Dermis blood vessel endothelial cell (primary cell): ENCODE measurements at places on chromosomes 16 and 17. TPM values are rescaled to one million over a fixed set of nuclear protein-coding genes. Genes with fewer than 3 reads are reported as not detected.
A peak's percentile ranks its signal among the peaks of the same experiment; 100 is the strongest.

DNA sequence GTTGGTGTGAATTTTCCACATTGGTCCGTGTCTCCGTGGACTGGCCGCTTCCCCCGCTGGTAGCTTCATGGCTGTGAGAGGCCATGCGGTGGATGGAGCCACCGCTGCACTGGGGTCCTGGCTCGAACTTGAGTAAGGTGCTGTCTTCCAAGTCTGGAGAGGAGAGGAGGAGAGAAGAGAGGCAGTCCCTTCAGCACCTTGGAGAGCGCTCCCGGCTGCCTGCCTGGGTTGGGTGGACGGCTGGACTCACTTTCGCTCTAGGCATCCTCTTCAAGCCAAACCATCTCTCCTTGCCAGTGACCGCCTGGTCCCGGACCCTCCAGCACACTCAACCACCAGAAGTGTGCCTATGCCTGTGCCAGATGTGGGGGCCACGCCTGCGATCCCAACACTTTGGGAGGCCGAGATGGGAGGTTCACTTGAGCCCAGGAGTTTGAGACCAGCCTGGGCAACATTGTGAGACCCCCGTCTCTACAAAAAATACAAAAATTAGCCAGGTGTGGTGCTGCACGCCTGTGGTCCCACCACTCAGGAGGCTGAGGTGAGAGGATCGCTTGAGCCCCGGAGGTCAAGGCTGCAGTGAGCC lies 6.2 kb downstream of the JPH3 start:
- DNase-seq: peak; percentile 74

DNA sequence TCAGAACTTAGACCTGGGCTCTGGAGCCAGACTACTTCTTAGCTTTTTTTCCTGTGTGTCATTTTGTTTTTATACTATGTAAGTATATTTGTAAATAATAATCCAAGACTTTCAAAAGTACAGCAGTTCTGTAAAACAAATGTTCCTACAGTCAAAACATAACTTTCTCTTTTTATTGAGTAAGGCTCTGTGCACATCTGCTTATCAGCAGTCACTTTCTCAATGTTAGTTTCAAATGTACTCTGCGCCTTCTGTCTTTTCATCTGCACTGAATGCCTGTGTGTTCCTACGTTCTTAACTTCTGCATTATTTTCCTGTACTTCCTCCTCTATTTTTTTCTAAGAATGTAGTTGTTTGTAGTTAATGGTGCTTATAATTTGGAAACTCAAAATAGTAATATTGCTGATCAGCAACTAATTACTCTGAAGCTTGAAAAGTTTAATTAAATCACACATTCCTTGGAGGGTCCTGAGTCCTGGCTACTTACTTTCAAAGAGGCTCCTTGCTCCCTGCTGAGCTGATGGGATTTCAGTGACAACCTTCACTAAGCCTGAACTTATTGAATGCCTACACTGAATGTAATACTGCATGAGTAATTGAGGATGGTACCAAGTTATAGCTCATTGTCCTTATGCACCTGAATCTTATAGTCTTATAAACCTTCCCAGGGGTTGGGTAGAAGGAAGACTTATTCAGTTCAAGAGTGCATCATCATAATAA lies 329.9 kb downstream of the KCNJ2 start:
- DNase-seq: no peak

- DNase-seq: no peak
Measured at GRCh38 chr17:59355030-59355701, 23.7 kb downstream of the YPEL2 start.

The TRPV3 gene
- total RNA-seq: not detected in 2 replicates

DNA sequence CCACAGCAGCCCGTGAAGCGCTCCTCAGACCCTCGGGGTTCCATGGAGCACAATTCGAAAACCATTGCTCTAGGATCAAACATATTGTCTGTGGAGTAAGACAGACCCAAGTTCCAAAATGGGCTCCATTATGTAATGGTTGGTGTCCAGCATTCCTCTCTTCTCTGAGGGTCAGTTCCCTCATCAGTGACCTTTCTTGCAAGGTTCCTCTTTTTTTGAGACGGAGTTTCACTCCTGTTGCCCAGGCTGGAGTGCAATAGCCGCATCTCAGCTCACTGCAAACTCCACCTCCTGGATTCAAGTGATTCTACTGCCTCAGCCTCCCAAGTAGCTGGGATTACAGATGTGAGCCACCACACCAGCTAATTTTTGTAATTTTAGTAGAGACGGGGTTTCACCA lies 28.4 kb downstream of the PLXDC1 start:
- DNase-seq: no peak

The COL1A1 gene
- 4.2 and 12.6 TPM in 2 replicates for total RNA-seq

The RPS2 gene
- 1,669 and 1,784 TPM in 2 replicates for total RNA-seq

The VAT1L gene
- 0.37 and 1.4 TPM in 2 replicates for total RNA-seq

GRCh38 chr16:57235128-57236021 lies 9.7 kb upstream of the ARL2BP start:
- no peak for DNase-seq

The RMI2 gene
- 5.1 and 8.1 TPM in 2 replicates for total RNA-seq

- no peak for DNase-seq
Measured at GRCh38 chr17:30332057-30332542, 1.8 kb downstream of the TMIGD1 start.

DNA sequence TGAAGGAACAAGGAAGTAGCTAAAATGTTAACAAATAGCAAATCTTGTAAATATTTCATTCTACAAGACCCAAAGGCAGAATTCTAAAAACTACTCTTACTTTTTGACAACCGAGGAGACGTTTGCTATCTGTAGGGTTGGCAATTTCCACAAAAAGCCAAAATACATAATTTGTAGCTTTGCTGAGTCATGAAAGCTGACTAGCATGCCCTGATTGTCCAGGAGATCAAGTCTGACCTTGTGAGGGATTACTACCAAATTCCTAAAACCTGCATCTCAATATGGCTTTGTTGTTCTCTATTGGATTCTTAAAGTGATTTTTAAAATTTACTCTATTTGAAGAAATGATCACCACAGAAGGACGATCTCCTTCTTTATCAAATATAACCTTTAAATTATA lies 10.8 kb downstream of the DNAJA2 start:
- DNase-seq: no peak

DNA sequence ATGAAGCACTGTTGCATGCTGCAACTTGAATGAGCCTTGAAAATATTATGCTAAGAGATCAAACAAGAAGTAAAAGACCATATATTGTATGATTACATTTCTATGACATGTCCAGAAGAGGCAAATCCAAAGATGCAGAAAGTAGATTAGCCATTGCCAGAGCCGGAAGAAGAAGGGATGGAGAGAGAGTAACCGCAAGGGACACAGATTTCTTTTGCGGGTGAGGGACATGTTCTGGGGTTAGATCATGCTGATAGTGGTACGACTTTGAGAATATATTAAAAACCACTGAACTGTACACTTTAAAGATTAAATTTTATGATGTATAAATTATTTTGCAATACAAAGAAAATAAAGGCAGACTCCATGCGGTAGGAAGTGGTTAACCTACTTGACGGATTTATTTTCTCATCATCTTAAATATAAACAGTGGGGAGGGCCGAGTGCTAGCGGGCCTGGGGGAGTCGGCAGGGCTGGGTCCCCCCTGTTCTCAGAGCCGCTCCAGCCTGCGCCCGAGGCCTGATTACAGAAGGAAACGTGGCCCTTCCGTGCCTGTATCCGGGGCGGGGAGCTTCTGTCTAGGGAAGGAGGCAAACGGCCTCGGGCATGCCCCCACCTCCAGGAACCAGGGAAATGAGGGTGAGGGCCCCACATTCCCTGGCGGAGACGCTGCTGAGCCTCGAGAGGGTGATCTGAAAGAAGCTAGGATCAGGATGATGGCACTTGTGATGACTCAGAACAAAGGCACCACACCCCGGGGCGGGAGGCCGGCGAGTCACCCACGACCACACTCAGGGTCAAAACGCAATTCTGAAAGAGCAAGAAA lies 48.0 kb downstream of the SHCBP1 start:
- DNase-seq: no peak

- no peak for DNase-seq
Measured at GRCh38 chr17:37098910-37099664, 150.3 kb downstream of the AATF start.

The TBX21 gene
- not detected in 2 replicates for total RNA-seq

The MT1E gene
- 13.8 and 103 TPM in 2 replicates for total RNA-seq

DNA sequence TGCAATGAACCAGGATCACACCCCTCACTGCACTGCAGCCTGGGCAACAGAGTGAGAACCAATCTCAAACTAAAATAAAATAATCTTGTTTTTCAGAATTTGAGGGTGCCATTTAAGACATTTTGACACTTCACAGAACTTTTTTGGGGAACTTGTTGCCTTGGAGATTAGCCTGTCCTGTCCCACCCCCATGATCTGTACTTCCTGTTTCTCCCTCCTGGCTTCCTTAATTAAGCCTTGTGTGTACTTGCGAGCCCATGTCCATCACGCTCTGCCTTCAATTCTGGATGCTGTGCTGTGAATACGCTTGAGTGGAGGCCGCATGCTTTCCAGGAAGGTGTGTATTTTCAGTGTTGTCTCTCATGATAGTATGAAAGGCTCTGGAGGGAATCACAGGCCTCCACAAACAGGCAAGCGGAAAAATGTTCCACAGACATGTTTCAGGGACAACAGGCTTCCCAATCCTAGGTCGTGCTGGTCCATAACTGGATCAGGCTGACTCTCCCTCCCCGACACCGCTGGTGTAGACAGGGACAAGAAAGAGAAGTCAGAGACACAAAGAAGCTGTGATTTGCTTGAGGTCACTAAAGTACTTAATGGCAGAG lies 56.9 kb downstream of the NOS2 start:
- DNase-seq: no peak

The CA5A gene
- not detected in 2 replicates for total RNA-seq

DNA sequence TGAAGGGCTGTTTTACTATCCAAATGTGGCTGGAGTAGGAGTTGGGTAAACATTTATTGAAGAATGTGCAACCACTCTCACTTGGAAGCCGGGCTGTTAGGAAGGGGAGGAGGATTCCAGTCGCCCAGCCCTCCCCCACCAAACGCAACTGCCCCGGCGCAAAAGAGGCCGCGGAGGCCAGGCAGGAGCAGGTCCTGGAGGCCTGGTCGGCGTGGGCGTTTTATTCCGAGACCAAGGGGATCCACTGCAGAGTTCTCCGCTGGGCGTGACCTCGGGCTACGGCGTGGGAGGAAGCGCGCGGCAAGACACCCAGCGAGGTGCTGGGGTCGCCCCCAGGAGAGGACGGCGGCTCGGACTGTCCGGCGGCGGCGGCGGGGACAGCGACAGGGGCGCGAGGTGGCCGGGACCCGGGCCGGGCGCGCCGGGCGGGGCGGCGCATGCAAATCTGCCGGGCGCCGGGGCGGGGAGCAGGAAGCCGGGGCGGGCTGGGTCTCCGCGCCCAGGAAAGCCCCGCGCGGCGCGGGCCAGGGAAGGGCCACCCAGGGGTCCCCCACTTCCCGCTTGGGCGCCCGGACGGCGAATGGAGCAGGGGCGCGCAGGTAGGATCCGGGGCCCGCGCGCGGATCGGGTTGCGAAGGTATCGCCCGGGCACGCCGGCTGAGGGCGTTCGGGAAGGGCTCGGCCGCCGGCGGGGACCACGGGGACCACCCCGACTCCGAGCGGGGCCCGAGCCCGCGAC lies at the start of gene IL4R:
TSS of gene IL4R (plus strand) at position 553 of the 739 bp plus-strand sequence. CDS start 26,230 bp downstream, outside the sequence.
- peak; percentile 85 for DNase-seq

DNA sequence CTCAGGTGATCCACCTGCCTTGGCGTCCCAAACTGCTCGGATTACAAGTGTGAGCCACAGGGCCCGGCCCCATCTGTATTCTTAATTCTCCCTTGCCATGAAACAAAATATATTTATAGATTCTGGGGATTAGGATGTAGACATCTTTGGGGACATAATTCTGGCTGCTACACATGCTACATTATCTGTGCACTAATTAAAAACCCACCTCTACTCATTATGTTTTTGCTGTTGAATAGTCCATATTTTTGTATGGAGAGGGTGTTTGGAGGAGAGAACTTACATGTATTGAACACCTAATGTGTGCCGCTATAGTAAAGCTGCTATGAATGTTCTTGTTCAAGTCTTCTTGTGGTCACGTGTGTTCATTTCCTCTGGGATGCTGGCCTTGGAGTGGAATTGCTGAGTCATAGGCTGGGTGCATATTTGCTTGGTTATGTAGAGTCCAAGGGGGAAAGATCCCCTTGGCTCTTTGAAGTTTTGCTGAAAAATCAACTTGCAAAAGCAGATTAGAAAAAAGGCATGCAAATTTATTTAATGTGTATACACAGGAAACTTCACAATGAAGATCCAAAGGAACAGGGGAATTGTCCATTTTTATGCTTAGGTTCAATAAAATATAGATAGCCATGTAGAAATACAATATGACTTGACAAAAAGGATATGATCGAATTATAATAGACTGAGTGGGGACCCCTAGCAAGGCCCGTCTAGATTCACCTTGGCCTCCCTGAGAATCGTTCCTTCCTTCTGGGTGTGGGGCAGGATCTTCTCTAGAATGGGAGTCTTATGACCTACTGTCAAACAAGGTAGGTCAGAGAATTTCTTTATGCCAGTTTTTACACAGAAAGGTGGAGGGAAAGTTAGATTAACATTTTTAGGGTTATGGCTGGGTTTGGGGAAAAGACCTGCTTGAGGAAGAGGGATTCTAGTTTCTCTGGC lies 42.1 kb upstream of the GPRC5B start:
- DNase-seq: peak; percentile 53

The ANKRD40CL gene
- total RNA-seq: not detected in 2 replicates

The MYL11 gene
- not detected in 2 replicates for total RNA-seq

DNA sequence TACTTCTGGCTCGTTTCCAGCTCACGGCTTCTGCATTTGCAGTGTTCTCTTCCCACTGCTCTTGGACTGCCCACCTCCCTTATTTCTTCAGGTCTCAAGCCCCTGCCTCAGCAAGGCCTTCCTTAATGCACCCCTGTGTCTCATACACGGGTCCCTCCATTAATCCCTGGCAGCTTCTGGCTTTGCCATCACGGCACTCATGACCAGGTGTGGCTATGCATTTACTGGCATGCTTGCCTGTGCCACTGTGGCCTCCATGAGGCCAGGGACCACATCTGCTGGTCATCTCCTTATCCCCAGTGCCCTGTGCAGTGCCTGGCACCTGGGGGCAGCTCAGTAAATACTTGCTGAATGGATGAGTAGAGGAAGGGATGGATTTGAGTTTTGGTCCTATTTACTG lies 114.1 kb downstream of the C16orf78 start:
- DNase-seq: no peak

- no peak for DNase-seq
Measured at GRCh38 chr17:27155866-27156265, 138.0 kb upstream of the WSB1 start.

DNA sequence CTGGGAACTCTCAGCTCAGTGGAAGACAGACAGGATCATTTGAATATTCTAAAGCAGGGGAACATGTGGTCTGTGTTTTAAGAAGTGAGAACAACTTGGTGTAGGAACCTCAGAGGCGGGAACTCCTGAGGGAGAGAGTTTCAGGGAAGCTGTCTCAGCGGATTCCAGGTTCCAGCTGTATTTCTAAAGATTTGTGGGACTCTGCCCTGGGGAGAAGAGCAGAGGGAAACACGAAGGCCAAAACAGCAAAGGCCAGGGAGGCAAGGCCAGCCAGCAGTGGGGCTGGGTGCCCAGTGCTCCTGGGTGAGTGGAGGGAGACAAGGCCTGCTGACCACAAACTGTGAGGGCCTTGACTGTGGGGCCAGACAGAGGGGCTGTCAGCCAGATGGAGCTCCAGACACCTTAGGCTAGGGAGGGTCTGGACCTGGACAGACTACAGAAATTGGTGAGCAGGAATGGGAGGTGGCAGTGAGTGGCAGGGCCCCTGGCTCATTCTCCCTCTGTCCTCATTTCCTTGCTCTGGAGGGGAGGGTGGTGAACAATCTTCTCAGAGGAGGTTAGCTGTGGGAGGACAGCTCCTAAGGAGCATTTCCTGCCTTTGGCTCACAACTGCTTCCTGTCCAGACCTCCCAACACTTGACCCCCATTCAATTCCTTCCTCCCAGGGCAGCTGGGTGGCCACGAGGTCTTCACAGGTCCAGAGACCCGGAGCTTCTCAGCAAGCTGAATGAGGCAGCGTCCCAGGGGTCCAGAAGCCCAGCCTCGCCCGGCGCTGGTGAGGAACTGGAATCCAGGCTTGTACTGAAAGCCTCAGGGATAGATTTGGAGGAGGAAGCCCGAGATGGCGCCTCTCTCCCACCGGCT lies 21.0 kb upstream of the FZD2 start:
- peak; percentile 52 for DNase-seq
